ENCODE measurements at places on chromosomes 2 and 18. TPM values are rescaled to one million over a fixed set of nuclear protein-coding genes. Genes with fewer than 3 reads are reported as not detected.

The SERPINB11 gene
- not detected for total RNA-seq

The TXNDC2 gene
- 0.04 TPM for total RNA-seq

The KANSL3 gene
- 32.2 TPM for total RNA-seq

GRCh38 chr2:43894743-43895142 lies 56.0 kb downstream of the ABCG8 start:
- H3K4me3 ChIP-seq = no peak overlapping the region
- no peaks in the 10 kb centered on the region for H3K27me3 ChIP-seq
- DNase-seq = no peak
- peaks cover 54% of the 10 kb centered on the region for H3K36me3 ChIP-seq
- H3K4me1 ChIP-seq = no peaks in the 10 kb centered on the region

- H3K36me3 ChIP-seq = no peaks in the 10 kb centered on the region
- H3K27me3 ChIP-seq = no peaks in the 10 kb centered on the region
- H3K4me3 ChIP-seq = peak overlapping the region; percentile 71
- peaks cover 21% of the 10 kb centered on the region for H3K4me1 ChIP-seq
These were observed 86.0 kb downstream of the RBMS1 start for GRCh38 chr2:160407393-160408172.

DNA sequence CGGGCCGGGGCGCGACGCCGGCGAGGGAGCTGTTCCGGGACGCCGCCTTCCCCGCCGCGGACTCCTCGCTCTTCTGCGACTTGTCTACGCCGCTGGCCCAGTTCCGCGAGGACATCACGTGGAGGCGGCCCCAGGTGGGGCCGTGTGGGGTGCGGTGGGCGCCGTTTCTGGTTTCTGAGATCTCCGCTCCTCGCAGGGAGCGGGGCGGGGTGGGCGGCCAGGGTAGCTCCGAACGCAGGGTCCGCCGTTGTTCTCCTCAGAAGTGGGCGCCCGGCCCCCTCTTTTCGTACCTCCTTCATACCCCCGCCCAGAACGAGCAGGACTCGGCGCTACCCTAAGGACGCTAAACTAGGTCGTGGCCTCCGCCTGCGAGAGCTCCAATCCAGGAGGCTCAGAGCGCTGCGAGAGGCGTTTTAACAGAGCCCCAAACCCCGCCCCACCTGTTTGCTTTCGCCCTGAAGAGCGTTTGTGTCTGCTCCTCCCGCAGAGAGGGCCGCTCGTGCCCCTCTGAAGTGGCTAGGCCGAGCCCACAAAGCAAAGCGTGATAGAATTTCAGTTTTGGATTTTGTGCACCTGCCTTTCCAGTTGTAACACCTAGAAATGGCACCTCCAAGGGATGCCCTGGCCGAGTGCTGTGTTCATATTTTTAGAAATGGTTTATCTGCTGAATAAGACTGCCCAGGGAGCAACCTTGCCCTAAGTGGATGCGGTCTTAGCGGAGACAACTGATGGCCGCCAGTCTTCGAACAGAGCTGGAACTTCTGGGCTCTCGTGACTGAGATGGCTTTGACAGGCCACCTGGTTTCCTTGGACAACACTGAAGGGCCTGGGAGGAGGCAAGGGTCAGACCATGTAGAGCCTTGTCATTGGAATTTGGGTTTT lies 626 bp downstream of the CAPN10 start:
- H3K27ac ChIP-seq = no peak overlapping the region
- peaks cover 35% of the 10 kb centered on the region for H3K36me3 ChIP-seq
- peaks cover 30% of the 10 kb centered on the region for H3K4me1 ChIP-seq

GRCh38 chr2:208406474-208407451 lies at the start of gene PTH2R:
Gene PTH2R, plus strand, starts transcription at chr2:208406792. Its CDS starts 252 bp downstream, at chr2:208407044.
- H3K36me3 ChIP-seq = no peaks in the 10 kb centered on the region
- H3K27ac ChIP-seq = no peak within 1 kb of the TSS
- H3K4me3 ChIP-seq = peak within 1 kb of the TSS; percentile 23
- peaks cover 8% of the 10 kb centered on the region for H3K4me1 ChIP-seq
- peaks cover 18% of the 10 kb centered on the region for H3K27me3 ChIP-seq

DNA sequence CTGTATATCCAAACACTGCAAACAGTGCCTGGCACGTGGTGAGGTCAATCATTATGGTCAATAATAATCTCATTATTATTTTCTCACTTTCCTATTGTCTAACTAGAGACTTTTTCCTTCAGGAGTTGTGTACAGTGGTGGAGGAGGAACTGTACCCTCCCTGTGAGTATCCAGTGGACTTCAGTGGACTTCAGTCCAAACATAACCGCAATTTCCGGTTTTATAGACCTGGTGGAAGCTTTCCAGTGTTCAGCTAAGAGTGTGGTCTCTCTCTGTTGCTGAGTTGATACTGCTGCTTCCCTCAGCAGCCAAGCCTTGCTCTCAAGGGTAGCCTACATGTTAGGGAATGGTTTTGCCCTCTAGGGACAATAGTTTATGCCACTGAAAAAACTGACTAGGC lies 447.1 kb downstream of the TMEM182 start:
- H3K27ac ChIP-seq = no peak overlapping the region
- DNase-seq = no peak
- H3K36me3 ChIP-seq = no peaks in the 10 kb centered on the region
- no peak overlapping the region for H3K4me3 ChIP-seq

Data from muscle of leg (tissue), 16 donors.